SW 1271 (cell line): ENCODE measurements at places on chromosomes 4 and X.

DNA sequence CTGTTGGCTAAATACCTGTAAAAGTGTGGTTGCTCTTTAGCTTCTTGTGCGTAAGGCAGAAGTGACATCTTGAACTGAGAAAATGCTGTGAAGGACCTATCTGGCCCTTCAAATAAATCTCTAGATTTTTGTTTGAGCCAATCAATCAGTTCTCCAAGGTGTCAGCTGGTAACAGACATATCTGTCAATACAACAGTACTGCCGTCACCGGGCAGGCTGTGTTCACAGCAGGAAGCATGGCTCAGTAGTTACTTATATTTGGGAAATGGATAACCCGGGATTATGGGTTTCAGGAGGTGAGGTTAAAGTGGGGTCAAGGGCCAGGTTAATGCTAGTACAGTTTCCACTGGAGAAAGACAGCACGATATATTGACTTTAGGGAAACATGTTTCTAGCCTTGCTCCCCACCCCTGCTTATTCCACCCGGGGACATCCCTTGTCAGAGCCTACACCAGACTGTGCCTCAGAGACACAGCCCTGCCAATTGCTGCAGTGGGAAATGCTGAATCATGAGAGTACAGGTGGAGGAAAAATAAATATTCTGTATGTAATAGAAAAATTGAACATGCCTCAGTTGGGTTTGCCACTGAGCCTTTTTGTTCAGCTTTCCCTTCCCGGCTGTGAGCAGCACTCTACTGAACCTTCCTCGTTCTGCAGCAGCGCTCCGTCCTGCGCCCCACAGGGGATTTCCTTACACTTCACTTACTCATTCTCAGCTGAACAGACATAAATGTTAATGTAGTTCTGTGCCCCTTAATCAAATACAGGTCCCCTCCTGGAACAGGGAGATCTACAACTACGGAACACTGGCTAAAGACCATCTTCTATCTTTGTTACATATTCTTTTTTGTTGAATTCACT, 121.1 kb downstream of the MGST2 start:
- no peak for DNase-seq

- no peak for DNase-seq
These were observed 83.7 kb downstream of the USP46 start for GRCh38 chr4:52575406-52575805.

- no peak for DNase-seq
These were observed 22.4 kb upstream of the ARMCX4 start for GRCh38 chrX:101462892-101463291.

DNA sequence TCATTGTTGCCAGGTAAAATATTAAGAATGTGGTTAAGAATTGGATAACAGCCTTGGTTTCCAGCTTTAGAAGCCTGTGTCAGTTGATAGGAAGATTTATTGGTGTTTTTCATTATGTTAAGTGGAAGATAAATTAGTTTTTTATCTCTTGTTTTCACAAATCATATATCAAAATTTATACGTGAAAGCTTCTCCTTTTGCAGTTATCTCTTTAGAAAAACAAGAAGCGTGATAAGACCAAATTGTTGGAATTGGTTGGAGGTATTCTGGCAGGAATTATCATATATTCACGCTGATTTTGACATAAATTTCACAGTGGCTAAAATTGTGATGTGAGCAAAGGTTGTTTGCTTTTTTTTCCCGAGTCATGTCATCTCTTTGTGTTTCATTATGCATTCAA, 90.6 kb downstream of the FRMPD4 start:
- DNase-seq: no peak

- DNase-seq: no peak
These were observed 5.8 kb downstream of the UGT2B4 start for GRCh38 chr4:69489856-69490255.

DNA sequence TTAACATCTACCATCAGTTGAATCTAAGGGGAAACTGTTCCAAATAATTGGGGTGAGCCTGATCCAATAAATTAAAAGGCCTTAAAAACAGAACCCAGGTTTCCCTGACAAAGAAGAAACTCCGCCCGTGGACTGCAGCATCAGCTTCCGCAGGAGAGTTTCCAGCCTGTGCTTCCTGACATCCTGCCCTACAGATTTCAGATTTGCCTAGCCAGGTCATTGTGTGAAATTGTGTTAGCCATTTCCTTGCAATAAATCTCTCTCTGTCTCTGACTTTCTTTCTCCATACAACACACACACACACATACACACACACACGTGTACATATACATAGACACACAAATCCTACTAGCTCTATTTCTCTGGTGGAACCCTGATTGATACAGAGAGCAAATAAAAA, 48.3 kb upstream of the LCORL start:
- no peak for DNase-seq

DNA sequence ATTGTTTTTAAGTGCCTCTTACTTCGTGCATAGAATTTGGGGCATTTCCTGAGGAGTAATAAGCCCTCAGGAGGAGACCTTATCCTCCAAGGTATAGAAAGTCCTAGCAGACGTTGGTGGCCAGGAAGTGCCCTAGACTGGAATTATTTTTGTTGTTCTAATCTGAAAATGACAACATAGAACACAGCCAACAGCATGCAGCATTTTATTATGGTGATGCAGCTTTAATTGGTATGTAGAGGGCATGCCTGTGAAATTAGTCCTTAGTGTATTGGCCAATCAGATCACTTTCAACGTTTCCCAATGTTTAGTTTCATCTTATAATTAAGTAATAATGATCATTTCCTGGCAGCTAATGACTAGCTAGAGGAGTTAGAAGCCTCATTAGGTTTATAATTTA, 199.2 kb downstream of the SHROOM3 start:
- no peak for DNase-seq

GRCh38 chr4:115675719-115676118, 562.3 kb upstream of the NDST4 start:
- DNase-seq: no peak

DNA sequence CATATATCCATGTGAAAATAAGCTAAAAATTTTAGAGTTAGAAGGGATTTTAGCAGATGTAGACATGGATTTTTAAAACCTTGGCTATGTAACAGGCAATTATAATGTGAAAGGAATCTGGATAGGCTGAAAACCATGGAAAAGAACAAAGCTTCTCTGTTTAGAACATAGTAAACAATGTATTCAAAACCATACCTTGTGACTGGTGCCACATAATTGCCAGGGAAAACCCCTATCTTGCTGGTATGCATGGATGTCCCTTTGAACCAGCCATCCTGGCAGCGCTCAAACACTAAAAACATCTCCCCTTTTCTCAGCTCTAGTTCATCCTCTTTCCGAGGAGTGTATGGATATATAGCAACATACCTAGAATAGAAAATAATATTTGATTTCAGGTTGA, 110.6 kb upstream of the CBR4 start:
- no peak for DNase-seq

DNA sequence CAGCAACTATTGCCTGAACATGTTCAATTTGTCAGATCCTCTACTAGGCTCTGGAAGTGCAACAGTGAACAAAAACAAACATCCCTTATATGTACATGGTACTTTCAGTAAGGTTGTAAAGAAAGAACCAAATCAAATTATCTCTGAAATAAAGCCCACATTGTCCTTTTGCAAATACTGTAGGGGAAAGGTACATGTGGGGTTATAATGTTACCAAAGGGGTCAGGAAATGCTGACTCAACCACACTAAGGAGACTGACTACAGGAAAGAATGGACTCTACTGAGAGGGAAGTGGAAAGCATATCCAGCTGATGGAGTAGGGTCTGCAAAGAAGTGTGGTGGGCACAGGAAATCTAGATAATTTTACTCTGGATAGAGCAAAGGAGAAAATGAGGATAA, 61.5 kb downstream of the PCDH18 start:
- DNase-seq: no peak

- DNase-seq: no peak
These were observed 7.4 kb downstream of the DDX60L start for GRCh38 chr4:168472920-168473319.

- DNase-seq: peak; percentile 87
These were observed at the start of gene FMR1 for GRCh38 chrX:147911192-147912022. Gene FMR1 (plus strand): TSS chrX:147911919. CDS start chrX:147912180, 261 bp downstream.

DNA sequence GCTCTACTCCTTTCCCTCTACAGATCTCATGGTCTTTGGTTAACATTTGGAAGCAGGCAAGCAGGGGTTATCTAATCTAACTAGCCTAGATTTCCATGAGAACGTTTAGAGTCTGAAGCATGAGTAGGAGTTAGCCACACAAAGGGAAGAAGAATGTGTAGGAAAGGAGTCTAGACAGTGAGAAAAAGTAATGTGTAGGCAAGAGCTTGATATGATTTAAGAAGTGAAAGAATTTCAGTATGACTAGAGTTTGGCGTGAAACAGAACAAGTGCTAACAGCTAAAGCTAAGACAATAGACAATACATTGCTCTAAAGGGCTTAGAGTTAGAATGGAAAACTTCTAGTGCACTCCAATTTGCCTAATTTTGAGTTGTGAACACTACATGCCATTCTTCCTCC, 10.8 kb downstream of the CXCL8 start:
- no peak for DNase-seq

GRCh38 chr4:145619639-145619996, 433 bp downstream of the MMAA start:
- DNase-seq: peak; percentile 60

DNA sequence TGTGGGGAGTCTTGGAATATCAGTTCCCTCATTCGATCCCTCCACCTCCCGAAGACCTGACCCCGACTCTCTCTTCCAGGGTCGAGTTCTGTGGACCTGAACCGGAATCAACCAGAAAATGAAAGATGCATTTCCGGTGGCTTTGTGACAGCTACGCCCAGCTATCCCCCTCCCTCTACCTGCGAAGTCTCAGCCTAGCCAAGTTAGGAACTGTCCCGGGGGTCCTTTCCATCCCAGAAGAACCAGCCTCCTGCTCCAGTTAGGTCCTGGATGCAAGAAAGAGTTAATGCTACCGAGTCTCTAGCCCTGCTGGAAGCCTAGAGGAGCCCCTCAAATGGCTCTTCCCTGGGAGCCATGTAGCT, 13.4 kb upstream of the ETDC start:
- no peak for DNase-seq

- DNase-seq: no peak
These were observed 1383.0 kb upstream of the TENM3 start for GRCh38 chr4:180860089-180860720.

DNA sequence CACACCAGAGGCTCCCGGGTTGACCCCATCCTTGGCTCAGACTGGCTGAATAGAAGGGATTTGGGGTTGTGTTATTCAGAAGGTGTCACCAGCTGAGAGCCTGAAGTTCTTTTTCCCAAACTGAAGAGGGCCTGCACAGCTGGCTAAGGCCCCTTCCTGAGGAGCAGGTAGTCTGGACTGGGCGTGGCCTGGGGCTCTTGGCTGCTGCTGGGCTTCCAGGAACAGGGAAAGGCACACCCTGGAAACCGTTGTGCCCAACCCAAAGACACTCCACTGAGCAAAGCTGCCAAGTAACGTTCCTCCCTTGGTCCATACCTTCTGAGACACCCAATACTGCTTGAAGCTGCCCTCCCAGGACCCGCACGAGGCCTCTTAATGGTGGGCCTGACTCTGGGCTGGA, 8.3 kb upstream of the CXCR3 start:
- DNase-seq: no peak

GRCh38 chr4:41365681-41366080, 109.0 kb downstream of the UCHL1 start:
- no peak for DNase-seq

DNA sequence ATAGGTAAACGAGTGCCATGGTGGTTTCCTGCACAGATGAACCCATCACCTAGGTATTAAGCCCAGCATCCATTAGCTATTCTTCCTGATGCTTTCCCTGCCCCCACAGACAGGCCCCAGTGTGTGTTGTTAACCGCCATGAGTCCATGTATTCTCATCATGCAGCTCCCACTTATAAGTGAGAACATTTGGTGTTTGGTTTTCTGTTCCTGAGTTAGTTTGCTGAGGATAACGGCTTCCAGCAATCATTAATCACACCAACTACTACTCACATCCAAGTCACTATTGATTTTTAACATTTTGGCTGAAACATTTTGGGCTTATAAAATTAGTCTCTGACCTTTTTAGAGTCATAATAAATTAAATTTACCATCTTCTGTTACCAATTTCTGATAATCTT, 205.3 kb downstream of the SPOCK3 start:
- no peak for DNase-seq

DNA sequence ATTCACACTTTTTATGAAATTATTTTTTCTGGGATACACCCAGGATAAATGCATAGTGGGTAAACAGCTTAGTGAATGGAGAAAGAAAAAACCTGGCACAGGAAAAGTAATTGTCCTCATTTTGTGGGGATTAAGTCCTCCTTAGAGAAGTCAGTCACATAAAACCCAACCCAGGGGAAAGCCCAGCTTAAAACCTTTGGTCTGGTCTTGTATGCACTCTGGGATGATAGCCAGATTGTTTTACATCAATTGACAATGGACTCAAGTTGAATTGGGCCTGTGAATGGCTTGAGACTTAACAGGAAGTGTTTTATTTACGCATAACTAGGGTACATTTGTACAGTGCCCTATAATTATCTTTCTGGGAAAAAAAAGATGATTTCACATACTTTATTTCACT, 561.3 kb upstream of the GRIA3 start:
- no peak for DNase-seq

GRCh38 chrX:95291561-95291960, 1393.1 kb upstream of the DIAPH2 start:
- no peak for DNase-seq

DNA sequence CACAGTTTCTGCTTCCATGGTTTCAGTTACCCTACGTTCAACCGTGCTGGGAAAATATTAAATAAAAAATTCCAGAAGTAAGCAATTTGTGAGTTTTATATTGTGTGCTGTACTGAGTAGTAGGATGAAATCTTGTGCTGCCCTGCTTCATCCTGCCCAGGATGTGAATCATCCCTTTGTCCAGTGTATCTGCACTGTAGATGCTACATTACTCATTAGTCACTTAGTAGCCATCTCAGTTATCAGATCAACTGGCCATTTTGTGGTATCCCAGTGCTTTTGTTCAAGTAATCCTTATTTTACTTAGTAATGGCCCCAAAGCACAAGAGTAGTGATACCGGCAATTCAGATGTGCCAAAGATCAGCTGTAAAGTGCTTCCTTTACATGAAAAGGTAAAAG, 97.9 kb downstream of the COX18 start:
- peak; percentile 64 for DNase-seq

DNA sequence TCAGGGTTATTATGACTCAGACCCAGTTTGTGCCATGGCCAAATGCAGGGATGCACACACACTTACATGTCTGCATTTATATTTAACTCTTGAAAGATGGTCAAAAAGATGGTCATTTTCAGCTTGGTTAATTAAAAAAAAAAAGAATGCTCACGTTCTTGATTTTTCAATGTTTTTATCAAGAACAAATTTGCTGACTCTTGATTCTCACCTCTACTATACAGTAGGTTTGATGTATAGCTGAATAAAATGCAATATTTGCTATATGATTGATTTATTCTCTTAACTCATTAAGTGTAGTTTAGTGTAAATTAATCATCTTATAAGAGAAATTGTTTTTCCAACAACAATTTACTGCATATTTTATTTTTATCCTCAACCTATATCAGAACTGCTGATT, 160.4 kb downstream of the SLIT2 start:
- DNase-seq: no peak

GRCh38 chrX:32016195-32016594, 944.4 kb upstream of the FTHL17 start:
- no peak for DNase-seq
